Tibial artery (tissue), 4 donors: ENCODE measurements at places on chromosomes 1 and 21.

- DNase-seq = no peak
Measured at GRCh38 chr21:42495765-42496119, 282 bp downstream of the RSPH1 start.

GRCh38 chr1:82121421-82121820 lies 320.7 kb downstream of the ADGRL2 start:
- DNase-seq = no peak

DNA sequence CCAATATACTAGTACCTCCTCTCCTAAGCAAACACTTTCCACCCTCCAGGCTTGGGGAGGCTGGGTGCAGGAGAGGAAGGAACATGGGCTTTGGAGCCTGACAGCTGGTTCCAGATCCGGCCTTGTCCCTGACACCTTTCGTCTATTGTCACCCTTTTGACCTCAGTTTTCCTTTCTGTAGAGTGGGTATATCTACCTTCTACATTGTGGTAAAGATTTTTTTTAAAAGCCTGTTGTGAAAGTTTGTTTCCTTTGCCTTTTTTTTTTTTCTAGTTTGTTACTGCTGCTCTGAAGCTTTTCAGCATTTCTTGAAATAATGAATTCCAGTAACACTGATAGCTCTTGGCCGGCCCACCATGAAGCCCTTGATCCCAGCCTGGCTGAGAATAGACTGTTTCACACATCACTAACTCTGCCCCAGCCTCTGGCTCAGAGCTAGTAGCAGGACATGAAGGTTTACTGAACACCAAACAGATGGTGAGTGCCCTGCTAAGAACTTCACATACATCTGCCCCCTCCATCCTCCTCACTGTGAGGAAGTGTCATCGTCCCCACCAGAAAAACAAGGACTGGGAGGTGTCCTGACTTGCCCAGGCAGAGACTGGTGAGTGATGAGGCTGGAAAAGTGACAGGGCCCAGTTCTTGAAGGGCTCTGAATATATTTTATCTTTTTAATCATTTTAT lies 33.0 kb upstream of the ID3 start:
- DNase-seq = no peak

- DNase-seq = no peak
Measured at GRCh38 chr1:232209357-232209756, 420.6 kb downstream of the SIPA1L2 start.

GRCh38 chr1:110608247-110608646 lies 2.1 kb upstream of the KCNA2 start:
- DNase-seq = no peak

DNA sequence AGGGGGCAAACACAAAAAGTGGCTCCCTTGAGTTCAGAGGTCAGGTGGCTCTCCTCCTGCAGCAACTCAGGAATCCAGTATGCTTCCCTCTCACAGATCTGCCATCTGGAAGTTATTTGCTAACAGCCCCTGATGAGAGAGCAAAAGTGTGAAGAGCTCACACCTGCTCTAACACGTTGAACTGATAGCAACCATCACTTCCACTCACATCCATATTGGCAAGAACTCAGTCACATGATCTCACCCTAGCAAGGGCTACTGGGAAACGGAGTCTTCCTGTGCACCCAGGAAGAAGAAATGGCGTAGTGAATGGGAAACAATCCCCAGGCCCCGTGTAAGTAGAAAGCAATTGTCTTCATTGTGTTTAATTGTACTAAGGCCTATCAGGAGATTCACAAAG lies 20.7 kb upstream of the SLC45A1 start:
- no peak for DNase-seq

DNA sequence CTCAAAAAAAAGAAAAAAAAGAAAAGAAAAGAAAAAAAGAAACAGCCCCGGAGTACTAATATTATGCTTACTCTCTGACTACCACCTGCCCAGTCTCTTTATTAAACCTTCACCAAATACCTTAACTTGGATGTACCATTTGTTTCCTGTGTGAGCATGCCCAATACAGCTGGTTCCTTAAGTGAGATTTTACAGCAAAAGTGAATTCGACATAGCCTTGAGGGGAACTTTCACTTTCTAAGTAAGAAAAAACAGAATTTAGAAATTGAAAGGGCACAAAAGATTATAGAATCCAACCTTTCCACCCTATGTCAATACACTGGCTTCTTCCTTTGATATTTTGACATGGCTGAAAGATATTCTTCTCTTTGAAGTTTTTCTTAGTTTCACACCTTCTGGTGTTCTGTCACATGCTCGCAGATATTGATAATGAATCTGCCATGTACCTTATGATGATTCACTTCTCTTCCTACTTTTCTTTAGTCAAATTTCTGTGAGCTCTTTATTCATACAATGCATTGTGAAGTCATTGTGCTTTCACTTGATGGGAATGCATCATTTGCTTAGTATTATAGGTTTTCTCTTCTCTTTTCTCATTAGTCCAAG lies 5.2 kb upstream of the GIPC2 start:
- no peak for DNase-seq
